GF-D8 (cell line): ENCODE measurements at places on chromosomes 7 and 10.
A peak's percentile ranks its signal among the peaks of the same experiment; 100 is the strongest.

DNA sequence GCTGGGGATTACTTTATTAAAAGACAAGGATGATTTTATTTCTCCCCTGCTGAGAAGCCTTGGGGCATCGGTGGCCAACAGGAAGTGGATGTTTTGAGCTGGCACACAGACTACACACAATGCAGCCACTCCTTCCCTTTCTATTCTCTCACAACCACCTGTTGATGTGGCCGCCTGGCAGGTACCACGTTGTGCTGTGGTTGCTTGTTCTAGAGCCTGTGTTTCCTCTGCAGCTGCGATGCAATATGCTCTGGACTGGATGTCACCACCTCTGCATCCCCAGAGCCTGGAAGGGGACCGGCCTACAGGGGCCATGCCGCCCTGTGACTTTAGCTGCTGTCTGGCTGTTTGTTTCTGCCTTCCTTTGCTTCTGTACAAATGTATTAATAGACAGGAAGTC lies 195.7 kb upstream of the CELF2 start:
- DNase-seq: no peak

- DNase-seq: no peak
These were observed 31.9 kb downstream of the SLK start for GRCh38 chr10:103998805-103999204.

GRCh38 chr7:139713061-139713460 lies 64.7 kb downstream of the HIPK2 start:
- DNase-seq: no peak

DNA sequence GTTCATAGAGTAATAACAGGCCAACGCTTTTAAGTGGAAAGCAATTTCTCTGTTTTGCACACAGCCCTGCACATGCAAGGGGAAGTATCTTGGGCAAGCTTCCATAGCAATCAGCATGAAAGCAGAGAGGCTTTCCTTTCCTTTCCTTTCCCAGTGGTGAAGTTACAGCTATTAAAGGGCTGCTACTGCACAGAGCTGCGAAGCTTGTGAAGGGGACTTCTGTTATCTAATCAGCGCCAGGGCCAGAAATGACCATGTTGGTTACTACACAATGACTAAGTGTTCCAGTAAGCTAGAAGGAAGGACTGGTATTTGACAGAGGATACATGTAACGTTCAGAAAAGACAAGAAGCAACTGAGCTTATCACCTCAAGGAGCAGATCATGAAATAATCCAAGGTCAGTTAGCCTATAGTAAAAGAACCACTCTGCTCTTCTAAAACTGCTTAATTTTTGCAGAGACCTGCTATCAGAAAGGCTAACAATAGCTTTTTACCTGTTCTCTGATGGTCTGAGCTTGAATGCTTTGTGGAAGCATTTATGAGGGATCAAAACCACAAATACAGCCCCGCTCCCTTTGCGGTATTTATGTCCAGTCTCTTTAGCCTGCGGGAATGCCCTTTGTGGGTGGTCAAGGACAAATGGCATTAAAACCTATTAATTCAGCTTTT lies 45.9 kb downstream of the SGMS1 start:
- DNase-seq: peak; percentile 95

DNA sequence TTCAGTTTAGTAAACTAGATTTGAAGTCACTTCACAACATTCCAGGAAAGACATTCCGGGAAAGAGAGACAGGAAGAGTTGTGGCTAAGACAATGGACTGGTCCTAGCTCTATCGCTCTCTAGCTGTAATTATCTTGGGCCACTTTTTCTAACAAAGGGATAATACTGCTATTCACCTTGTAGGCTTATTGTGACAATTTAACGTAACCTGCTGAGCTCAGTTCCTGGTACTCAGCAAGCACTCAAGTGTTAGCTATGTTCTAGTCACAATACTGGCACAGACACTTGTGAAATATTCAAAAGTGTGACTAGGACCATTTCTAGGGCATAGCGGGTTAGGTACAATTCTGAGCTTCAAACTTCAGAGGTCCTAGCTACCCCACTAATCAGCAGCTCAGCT lies 12.0 kb upstream of the NRCAM start:
- DNase-seq: no peak

DNA sequence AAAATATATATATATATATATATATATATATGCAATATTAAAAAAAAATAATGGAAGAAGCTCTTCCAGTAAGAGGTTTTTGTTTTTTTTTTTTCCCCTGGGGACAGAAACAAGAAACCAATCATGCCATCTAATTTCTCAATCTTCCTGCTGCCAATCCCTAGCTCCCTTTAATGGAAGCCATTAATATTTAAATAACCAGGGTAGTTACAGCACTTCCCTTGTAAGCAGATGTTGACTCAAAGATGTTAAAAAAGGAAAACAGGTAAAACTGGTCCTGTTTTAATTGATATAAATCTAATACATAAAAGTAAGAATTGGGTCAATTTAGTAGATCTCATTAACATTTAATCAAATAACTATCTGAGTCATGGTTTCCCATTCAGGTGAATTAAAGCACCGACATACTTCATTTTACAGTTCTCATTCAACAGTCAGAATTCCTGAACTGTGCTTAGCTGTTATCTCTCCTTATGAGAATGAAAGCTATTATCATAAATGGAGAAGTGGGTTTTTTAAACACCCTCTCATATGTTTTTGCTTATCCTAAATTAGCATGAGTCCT lies 22.6 kb downstream of the CPVL start:
- DNase-seq: no peak

GRCh38 chr7:91993976-91994375 lies 53.3 kb downstream of the AKAP9 start:
- no peak for DNase-seq

DNA sequence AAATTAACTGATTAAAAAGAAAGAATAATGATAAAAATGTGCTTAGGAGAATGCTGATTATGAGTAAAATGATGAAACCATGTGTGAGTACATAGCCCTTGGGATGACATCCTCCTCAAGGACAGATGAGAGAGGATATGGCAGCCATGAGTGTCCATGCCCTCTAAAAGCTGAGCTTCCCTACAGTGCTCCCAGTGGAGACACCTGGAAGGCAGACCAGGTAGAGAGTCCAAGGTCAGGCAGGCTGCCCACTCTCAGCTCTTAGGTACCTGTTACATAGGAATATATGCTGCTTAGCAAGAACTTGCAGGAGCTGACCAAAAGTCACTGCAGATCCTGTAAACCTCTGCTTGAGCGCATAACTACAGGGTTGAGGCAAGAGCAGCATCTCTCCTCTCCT lies 169.7 kb upstream of the TMEM229A start:
- no peak for DNase-seq

- DNase-seq: no peak
These were observed 94.1 kb upstream of the ZNF800 start for GRCh38 chr7:127486654-127487053.

DNA sequence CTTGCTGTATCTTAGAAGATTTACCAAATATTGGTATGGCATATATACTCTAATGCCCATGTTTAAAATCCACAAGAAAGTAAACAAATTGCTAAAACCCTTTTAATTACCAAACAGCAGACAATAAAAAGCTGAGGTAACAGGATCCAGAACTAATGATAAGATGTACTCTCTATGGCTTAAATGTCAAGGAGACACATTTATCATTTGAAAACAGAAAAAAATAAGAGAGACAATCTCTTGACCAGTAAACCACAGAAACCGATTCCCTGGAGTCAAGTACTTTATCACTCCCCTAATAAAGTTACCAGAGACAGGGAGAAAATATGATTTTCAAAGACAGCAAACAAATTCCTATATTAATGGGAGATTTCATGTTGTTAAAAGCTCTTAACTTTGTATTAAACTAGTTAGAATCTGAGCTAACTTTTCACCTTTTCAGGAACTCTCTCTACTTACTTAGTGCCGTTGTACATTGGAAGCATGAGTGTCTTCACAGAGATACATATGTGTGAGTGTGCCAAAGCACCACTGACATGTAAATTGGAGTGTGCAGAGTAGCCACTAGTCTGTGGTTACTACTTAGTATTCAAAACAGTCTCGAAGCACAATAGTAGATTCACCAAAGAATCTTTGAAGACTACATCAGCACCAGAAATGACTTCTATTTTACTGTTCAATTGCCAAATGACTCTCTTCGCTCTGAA lies 44.2 kb downstream of the TSPAN12 start:
- DNase-seq: no peak

DNA sequence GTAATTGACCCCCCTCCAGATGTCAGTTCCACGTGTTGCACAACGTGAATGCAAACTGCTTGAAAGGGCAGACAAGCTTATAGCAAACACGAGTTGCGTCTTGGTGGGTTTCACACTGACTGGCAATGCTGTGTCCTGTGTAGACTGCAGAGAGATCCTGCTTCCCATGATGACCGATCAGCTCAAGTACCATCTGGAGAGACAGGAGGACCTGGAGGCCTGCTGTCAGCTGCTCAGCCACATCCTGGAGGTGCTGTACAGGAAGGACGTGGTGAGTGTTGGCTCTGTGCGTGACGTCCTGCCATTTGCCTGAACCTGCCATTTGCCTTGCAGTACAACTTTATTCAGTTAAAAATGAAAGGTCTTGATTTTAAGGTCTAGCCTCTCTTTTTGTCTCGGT lies 71.1 kb downstream of the INSYN2A start:
- DNase-seq: no peak
